ENCODE measurements at places on chromosomes 2 and 18.

- no peak for DNase-seq
These were observed 93.5 kb downstream of the ZNF516 start for GRCh38 chr18:76401498-76401897.

GRCh38 chr18:64799376-64799775, 650.5 kb upstream of the LINC00305 start:
- DNase-seq: no peak

- no peak for DNase-seq
These were observed 4.2 kb downstream of the ZNF516 start for GRCh38 chr18:76490670-76491472.

DNA sequence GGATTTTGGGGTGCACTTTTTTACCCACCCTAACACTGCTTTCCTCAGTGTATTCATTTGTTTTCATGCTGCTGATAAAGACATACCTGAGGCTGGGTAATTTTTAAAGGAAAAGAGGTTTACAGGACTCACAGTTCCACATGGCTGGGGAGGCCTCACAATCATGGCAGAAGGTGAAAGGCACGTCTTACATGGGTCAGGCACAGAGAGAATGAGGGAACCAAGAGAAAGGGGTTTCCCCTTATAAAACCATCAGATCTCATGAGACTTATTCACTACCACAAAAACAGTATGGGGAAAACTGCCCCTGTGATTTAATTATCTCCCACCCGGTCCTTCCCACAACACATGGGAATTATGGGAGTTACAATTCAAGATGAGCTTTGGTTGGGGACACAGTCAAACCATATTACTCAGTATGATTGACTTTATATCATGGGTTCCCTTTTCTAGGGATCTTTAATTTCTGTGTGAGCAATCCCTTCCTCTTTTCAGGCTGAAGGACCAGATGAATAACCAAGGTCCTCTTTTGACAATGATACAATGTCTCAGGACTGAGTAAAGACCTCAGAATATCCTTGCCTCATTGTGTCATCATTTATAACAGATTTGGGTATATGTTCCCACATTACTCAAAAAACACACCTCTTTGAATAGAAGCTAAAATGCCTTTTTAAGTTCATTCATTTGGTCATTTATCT, 100.1 kb upstream of the TRIB2 start:
- peak; percentile 71 for DNase-seq

- DNase-seq: no peak
These were observed 10.4 kb upstream of the NETO1 start for GRCh38 chr18:72878143-72878542.

DNA sequence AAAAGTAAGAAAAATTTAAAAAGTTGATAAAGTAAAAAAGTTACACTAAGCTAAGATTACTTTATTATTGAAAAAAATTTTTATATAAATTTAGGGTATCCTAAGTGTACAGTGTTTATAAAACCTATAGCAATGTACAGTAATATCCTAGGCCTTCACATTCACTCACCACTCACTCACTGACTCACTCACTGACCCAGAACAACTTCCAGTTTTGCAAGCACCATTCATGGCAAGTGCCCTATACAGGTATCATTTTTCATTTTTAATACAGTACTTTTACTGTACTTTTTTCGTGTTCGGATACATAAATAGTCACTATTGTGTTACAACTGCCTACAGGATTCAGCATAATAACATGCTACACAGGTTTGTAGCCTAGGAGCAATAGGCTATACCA, 8.9 kb upstream of the THUMPD2 start:
- DNase-seq: no peak

- no peak for DNase-seq
These were observed 134.1 kb upstream of the LRRTM1 start for GRCh38 chr2:80438686-80439085.

DNA sequence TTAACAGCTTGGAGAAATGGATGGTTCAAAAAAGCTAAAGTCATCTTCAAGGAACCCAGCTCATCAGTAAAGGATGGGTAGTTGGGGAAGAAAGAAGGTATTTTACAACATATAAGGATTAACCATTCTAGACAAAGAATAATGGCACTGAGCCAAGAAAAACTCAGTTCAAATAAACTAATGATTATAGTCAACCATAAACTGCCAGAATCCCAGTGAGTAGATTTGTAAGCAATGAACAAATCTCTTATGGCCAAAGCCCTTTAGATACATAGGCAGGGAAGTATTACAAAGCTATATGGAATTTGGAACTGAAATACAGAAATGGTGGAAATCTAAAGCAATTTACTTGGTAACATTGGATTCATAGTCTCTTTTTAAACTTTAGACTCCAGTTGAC, 92.4 kb upstream of the ZFP36L2 start:
- DNase-seq: no peak

GRCh38 chr2:191325651-191326365, 80.6 kb downstream of the MYO1B start:
- no peak for DNase-seq

DNA sequence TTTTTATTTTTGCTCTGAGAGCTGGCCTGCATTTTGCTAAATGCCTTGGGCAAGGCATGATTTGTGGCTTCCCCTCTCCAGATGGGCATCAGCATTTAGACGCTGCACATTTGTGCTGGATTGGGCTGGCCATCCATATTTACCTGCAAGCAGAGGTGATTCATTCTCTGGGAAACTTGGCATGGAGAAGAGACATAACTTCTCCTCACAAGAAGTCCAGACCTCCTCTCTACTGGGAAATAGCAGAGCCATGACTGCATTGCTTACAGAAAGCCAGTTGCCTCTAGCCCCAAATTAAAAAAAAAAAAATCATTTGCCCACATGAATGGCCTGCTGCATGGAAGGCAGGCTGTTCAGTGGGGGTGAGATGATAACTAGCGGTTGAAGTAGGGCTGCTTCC, 120.1 kb downstream of the ACTR3 start:
- DNase-seq: no peak

All from CD14-positive monocyte (primary cell).